Dermis blood vessel endothelial cell (primary cell): ENCODE measurements at places on chromosomes 2 and 18. TPM values are rescaled to one million over a fixed set of nuclear protein-coding genes. Genes with fewer than 3 reads are reported as not detected.

DNA sequence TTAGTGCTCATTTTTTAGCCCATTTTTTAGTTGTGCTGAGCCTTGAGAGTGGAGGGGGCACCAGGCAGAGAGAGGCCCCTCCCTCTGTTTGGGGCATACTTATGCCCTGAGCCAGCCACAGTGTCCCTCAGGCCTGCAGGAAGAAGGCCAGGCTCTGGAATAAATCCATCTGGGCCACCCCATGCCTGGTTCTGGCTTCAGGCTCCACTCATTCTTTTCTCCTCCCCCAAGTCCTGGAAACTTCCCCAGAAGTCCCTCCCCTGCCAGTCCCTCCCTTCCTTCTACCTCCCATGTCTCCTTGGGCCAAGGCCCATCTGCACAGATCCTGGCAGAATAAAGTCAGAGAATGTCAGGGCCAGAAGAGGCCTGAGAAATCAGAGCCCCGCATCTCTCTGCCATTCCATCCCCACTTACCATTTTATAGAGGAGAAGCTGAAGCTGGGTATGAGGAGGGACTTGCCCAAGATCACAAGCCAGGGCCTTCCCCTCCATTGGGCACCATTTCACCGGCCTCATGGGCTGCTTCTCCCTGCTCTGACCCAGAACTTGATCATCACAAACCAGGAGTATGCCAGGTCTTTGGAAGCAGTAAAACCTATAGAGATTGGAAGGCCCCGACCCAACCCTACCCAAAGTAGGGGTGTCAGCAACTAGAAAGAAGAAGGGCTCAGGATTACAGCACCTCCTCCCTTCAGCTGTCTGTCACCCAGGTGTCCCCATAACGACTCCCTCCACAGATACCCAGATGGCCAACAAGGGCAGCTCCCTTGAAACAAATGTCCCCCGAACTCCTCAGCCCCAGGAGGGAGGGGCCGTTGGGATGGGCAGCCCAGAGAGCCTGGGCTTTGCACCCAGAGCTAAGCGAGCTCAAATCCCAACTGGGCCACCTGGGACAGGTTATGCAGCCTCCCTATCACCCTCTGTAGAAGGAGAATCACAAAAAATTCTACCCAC is 108.4 kb downstream of the POLR1A start:
- DNase-seq = no peak

- peak; percentile 7 for DNase-seq
Observed at GRCh38 chr18:39604836-39605235, 2039.2 kb upstream of the CELF4 start.

DNA sequence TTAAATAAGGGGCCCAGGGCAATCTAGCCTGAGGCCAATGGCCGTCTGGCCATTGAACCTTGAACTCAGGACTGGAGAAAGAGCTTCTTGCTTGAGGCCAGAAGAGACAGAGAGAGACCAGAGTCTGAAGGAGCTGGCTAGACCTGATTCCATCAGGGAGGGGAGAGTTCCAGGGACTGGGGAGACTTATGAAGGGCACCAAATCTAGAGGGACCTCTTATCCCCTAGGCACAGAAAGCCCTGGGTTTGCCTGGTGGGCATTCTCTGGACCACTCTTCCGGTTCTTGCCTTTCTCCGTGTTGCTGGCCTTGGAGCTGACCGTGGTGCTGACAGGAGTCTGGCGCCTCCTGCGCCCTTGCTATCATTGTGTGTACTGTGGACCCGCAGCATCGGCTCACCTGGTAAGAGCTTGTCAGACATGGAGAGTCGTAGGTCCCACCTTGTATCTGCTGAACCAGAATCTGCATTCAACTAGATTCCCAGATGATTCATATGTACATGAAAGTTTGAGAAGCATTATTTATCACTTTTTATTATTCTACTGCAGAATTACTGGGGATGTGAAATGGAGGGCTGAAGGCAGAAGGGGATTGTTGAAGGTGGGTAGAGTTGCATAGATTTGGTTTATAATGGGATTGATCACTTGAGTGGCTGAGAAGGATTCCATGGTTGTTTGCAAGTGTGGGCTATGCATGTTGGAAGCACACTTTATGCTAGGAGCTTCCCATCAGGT is 4.3 kb upstream of the TRPM8 start:
- DNase-seq = peak; percentile 58

DNA sequence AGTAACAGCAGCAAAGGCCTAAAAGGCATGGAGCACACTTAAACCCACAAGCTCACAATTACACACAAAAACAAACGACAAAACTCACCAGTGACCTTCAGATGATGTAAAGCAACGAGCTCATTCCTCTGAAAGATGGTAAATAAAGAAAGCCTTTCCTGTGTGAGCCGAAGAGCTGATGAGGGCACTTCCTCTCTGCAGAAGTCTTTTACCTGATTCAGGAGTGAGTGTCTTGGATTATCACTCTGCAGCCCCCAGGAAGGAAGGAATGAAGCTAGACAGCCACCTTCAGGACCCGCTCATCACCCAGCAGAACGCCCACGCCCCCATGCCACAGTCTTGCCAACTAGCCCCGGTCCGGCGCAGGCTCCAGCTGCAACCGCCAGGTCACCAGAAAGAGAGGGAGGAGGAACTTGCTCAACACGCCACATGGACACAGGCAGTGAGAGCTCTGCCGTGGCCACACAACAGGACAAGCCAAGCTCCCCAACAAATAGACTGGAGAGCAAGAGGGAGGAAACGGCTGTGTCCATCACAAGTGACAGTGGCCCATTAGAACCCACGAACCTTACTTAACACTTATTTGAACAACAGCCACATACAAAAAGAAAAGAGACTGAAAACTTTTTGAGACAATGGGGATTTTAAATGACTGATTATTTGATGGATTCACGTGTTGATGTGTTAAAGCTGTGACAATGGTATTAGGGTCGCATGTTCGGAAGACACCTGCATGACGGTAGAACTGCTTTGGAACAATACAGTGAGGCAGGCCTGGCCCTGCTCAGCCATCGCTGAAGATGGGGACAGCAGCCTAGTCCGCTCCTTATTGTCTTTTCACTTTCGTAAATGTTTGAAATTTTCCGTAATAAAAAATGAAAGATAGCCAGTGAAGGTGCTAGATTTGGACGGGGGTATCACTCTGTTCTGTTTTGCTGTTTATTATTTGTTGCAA is 127.3 kb downstream of the HDAC4 start:
- DNase-seq = no peak

- DNase-seq = peak; percentile 32
Observed at GRCh38 chr2:67215214-67216055, 181.7 kb upstream of the ETAA1 start.

DNA sequence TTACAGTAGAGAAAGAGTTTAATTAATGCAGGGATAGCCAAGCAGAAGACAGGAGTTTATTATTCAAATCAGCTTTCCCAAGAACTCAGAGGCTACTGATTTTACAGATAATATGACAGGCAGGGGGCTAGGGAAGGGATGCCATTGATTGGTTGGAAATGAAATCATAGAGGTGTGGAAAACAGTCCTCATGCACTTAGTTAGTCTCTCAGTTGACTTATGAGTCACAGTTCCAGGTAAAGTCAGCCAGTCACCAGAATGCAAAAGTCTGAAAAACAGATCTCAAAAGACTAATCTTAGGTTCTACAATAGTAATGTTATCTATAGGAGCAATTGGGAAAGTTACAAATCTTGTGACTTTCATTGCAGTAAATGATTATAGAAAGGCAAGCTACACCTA is 676.4 kb upstream of the CHAC2 start:
- no peak for DNase-seq

DNA sequence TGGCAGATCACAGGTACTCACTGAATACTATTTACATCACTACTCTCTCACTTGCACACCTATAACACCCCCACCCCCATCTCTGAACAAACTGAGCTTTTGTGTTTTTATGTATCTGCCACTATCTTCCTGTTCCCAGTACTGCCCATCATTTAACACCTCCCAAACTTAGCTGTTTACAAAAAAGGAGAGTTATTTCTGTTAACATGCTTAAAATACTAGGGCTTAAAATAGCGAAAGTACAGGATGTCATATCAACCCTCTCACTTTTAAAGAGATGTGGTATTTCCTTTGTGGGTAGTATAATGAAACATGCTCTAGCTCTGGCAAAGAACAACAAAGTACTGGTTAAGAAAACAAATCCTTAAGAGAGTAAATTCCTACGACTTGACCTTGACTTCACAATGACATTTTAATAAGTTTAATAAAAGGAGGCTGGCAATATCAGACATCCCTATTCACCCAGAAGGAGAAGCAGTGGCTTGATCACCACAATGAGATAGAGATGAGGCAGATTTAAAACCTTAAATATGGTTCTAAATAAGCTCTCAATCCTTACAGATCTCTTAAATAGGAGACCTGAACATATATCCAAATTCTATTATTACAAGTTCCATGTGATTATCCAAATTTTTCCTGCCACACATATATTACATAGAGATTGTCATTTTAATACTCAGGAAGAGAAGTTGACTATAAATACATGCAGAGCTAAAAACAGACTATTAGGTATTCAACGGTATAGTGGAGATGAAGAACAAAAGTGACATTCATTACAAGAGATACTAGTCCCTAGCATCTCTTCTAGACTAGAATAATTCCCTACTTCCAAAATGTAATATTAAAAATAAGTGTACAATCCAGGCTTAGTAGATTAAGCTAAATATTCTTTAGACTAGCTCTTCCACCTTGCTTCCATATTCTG is 36.9 kb downstream of the TRAK2 start:
- DNase-seq = peak; percentile 63

GRCh38 chr2:76678383-76679024 is 843.7 kb downstream of the LRRTM4 start:
- no peak for DNase-seq

DNA sequence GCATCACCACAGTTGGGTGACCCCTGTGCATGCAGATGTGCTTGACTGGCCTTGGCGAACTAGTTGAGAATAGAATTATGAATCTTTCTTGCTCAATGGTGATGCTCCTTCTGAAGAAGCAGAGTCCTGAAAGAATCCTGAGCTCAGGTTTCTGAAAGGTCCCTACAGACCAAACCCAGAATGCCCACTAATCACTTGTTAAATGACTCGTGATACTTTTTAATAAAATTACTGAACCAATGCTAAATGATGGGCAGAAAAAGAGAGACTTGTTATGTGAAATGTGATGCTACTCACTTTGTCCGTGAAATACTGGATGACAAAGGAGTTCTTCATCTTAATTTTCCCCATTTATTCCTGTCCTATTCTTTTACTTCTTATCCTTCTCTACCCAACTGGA is 263.5 kb upstream of the LRRTM1 start:
- DNase-seq = no peak

- DNase-seq = peak; percentile 10
Observed at GRCh38 chr2:63486861-63487290, 101.4 kb downstream of the WDPCP start.

- DNase-seq = no peak
Observed at GRCh38 chr2:134229540-134229939, 24.3 kb upstream of the MGAT5 start.

DNA sequence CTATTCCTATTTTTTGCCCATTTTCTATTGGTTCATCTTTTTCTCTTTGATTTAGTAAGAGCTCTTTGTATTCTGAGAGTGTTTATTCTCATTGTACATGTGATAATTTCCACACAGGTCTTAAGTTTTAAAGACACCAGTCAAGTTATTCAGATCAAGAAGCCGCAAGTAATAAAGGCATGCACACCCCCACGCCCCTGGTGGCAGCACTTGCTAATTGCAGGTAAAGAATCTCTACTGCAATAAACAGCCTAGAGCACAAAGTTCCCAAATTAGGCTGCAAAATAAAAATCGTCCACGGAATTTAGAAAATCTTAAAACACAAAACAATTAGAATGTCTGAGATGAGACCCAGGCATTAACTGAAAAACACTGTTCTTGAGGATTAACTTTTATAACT is 45.2 kb downstream of the ST3GAL5 start:
- no peak for DNase-seq

DNA sequence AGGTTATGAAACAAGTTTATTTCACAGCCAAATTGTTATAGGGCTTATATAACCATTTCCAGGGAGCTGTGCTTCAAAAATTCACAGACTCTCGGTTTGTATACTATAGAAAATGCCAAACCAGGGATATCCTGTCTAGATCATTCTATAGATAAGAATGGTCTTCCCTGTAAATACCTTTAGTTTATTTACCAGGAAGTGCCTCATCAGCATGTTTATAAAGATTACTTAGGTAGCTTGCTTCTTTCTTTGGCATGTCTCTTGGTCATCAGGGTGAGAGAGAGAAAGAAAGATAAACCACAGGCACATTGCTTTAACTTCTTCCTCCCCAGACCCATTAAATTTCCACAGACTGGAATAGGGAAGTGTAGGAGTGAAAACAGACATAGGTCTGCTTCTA is 439.4 kb downstream of the SPAG16 start:
- no peak for DNase-seq

DNA sequence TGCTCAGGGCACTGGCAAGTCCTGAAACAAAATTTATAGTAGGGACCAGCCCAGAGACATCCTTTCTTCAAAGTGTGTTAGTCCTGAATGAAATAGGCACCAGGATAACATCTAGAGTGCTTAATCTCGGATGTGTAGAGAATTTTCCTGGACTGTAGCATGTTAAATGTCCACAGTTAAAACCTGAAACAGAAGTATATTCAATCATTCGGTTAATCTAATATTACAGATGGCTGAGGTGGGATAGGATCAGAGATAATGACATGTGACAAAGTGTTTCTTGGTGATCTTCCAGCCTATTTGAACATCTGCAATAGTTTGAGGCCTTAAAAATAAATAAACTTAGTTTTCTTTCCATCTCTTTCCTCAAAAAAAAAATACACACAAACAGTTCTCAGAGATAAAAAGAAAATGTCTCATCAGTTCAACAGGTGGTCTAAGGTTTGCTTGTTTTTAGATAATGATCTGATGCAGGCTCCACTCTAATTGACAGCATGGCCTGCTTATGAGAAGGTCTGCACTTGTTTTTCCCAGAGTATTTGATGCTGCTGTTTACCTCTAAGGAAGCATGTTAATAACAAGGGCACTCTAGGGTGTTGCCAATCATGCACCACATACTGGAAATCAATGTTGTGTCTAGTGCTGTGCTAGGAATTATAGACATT is 25.9 kb downstream of the CNTNAP5 start:
- DNase-seq = no peak

DNA sequence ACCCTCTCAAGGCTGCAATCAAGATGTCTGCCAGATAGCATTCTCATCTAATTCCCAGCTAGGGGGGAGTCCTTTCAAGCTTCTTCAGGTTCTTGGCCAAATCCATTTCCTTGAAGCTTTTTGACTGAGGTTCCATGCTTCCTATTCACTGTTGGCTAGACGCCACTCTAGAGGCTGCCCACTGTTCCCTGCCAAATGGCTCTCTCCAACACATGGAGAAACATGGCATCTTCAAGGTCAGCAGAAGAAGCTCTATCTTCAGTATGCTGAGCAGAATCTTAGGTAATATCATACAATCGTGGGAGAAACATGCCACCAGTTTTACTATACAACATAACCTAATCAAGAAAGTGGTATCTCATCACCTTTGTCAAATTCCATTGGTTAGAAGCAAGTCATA is 1985.1 kb upstream of the CELF4 start:
- no peak for DNase-seq

GRCh38 chr2:215191477-215191876 is 53.1 kb upstream of the ABCA12 start:
- no peak for DNase-seq

Gene CD8B2
- not detected in 2 replicates for total RNA-seq

Gene CRACDL
- 3.3 and 9.0 TPM in 2 replicates for total RNA-seq

Gene AQP12A
- not detected in 2 replicates for total RNA-seq

Gene RMND5A
- total RNA-seq = 80.9 and 91.2 TPM in 2 replicates

Gene GCG
- not detected in 2 replicates for total RNA-seq

Gene MAP2
- total RNA-seq = 3.9 and 6.0 TPM in 2 replicates

Gene PRKAG3
- total RNA-seq = not detected in 2 replicates

Gene PXDN
- 563 and 762 TPM in 2 replicates for total RNA-seq
